Stimulated activated CD4-positive, alpha-beta T cell treated with anti-CD3 and anti-CD28 coated beads, Interleukin-1b, Interleukin-23, amount 100 ng/mL, for 48 hours (primary cell): ENCODE measurements at places on chromosomes 13 and 19.

GRCh38 chr13:38763446-38764381, 76.8 kb downstream of the FREM2 start:
- no peak for DNase-seq

DNA sequence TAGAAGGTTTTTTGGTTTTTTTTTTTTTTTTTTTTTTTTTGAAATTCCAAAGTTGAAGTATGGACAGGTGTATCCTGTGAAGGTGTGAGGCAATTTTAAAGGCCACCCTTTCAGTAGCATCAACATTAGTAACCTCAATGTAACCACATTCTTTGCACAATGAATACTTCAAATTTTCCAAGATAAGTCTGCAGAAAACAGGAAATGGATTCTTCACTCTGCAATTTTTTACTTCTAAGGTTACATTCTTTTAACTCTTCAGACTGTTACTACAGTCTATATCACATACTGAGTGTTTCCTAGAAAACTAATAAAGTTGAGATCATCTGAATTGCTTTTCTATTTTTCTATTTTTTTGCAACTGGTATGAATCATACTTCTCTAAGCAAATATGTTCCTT, 569.0 kb upstream of the GPC6 start:
- DNase-seq = no peak

DNA sequence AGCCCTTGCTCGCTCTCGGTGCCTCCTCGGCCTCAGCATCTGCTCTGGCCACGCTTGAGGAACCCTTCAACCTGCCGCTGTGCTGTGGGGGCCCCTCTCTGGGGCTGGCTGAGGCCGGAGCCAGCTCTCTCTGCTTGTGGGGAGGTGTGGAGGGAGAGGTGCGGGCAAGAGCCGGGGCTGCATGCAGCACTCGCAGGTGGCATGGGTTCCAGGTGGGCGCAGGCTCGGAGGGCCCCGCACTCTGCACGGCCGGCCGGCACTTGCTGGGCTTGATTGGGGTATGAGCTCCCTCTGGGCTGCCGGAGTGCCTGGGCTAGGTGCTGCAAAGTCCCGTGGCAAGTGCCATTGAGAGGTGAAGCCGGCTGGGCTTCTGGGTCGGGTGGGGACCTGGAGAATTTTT, 31.7 kb upstream of the RPL21 start:
- DNase-seq = no peak

- no peak for DNase-seq
Measured at GRCh38 chr13:71610876-71611275, 256.1 kb downstream of the DACH1 start.

- DNase-seq = no peak
Measured at GRCh38 chr19:9909251-9909650, 27.1 kb downstream of the OLFM2 start.

DNA sequence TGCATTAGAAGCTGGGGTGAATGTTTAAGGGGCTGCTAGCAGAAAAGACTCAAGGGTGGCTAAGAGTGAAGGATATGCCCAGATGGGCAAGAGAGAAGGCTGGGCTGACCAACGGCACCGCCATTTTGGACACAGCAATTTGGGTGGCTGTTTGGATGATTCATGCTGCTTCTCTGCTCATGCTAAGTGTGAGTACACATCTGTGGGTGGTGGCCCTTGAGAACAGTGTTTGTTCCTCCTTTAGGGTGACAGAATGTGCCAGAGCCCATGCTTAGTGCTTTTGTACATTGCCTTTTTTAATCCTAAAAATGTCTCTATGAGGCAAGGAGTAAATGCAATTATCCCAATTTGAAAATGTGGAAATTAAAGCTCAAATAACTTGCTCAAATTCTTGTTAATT, 9.8 kb downstream of the CBY2 start:
- no peak for DNase-seq

GRCh38 chr19:47541518-47541917, 26.7 kb upstream of the NAPA start:
- no peak for DNase-seq

DNA sequence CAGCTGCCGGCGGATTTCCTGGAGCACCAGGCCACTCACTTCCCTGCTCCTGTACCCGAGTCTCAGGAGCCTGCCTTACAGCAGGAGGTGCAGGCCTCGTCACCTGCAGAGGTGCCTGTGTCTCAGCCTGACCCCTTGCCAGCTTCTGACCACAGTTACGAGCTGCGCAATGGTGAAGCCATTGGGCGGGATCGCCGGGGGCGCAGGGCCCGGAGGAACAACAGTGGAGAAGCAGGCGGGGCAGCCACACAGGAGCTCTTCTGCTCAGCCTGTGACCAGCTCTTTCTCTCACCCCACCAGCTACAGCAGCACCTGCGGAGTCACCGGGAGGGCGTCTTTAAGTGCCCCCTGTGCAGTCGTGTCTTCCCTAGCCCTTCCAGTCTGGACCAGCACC, 3.3 kb downstream of the ZNF574 start:
- DNase-seq = no peak

GRCh38 chr19:54256250-54257115, 590 bp downstream of the LILRB5 start:
- no peak for DNase-seq

DNA sequence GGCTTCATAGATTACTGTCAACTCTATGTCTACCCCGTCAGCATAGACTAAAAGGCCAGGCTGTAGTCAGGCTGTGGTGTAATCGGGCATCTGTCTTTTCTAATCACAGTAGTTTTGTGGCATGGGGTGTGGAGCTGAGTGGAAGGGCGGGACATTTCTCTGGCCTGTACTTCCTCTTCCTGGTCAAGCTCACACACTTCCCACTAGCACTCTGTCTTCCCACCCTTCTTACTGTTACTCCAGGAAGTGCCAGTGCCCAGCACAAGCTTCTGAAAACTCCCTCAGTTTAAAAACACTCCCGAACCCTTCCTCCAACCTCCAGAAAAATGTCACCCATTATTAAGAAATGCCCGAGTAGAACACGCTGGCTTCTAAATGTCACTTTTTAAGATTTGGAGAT, 229.8 kb downstream of the KLF5 start:
- DNase-seq = no peak

DNA sequence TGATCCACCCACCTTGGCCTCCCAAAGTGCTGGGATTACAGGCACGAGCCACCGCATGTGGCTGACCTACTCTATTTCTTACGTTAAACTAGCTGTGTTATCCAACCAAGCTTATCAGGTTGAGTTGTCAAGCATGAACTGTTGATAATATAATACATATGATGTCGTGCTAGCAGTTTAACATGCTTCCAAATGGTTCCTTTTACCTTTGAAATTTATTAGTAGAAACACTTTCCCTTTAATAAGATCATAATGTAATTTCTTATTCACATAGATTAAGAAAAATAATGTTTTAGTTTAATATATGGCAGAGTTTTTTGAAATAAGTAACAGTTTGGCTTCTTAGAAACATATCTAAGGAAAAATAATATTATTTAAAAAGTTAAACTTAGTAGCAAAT, 34.4 kb upstream of the VWA8 start:
- DNase-seq = no peak
